ENCODE measurements at places on chromosomes 7 and 10.
A peak's percentile ranks its signal among the peaks of the same experiment; 100 is the strongest.

- no peak for DNase-seq
These were observed 158.6 kb downstream of the SNX13 start for GRCh38 chr7:17781491-17782215.

DNA sequence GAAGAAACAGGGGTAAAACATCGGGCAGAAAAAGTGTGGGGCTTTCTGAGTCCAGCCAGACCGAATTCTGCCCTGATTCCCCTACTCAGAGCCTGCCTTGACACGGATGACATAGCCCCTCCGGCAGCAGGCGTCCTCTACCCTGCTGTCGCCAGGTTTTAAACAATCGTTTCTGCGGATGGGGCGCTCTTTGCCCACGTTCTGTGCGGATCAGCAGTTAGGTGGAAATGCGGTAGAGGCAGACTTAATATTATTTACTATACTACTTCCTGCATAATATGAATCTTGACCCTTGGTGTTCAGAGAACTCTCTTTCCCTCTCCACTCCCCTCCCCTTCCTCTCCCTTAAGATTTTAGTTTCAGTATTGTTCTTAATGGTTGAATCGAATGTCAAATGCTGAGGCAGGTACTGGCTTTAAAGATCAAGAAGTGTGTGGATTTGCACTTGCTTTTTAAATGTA, 2.4 kb downstream of the GATA3 start:
- DNase-seq: peak; percentile 84

DNA sequence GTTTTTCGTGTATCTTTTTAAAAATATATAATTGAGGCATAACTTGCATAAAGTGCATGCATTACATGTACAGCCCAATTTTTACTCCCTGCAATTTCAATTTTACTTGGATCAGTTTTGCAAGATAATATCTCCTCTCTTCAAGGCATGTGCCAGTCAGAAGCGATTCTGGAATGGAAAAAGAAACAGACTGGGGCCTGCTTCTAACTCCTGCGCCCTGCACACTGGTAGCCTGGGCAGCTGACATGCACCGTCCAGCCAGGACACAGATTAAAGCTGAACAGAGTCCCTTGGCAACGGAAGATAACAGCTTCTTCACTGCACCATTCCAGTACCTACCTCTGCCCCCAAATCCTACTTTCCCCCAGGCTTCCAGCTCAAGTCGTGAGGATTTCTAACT, 182.1 kb downstream of the FAM107B start:
- DNase-seq: no peak

DNA sequence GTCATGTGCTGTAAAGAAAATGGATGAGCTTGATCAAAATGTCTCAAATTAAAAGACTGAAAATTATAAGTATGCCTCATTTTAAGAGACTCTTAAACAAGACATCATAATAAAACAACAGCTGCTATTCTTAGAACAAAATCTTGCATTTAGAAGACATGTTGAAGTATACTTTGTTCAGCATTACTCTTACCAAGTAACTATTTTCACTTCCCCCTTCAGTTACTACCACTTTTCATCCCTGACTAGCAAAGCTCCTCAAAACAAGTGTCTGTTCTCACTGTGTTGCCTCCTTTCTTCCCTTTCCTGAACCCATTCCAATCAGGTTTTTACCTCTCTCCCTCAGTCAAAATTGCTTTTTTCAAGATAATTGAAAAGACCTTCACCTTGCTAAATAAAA, 31.6 kb downstream of the ELAPOR2 start:
- no peak for DNase-seq

GRCh38 chr7:54992871-54993475, 25.8 kb upstream of the EGFR start:
- DNase-seq: no peak

Measured in activated CD8-positive, alpha-beta T cell treated with anti-CD3 and anti-CD28 coated beads for 36 hours (primary cell).